ENCODE measurements at places on chromosomes 2 and 18.

- no peak for DNase-seq
These were observed 63.2 kb upstream of the TPO start for GRCh38 chr2:1350111-1350510.

DNA sequence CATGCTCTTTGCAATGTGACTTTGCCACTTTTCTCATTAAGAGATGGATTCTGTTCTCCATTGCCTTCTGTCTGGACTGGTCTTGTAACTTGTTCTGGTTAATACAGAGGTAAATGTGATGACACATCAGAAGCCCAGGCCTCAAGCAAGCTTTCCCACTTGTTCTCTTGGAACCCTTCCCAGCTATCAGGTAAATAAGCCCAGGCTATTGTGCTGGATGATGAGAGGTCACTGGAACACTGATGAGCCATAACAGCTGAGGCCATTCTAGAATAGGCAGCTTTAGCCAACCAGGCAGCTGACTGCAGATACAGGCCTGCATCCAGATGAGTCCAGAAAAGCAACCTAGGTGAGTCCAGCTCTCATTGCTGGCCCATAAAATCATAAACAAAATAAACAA is 1007.0 kb upstream of the ACVR2A start:
- DNase-seq, result no peak

- DNase-seq, result no peak
These were observed 202.6 kb downstream of the TGIF1 start for GRCh38 chr18:3652380-3653262.

GRCh38 chr2:190050001-190050400 is 12.5 kb downstream of the MSTN start:
- DNase-seq, result no peak

- DNase-seq, result no peak
These were observed 101.2 kb downstream of the UBR3 start for GRCh38 chr2:169928463-169928864.

DNA sequence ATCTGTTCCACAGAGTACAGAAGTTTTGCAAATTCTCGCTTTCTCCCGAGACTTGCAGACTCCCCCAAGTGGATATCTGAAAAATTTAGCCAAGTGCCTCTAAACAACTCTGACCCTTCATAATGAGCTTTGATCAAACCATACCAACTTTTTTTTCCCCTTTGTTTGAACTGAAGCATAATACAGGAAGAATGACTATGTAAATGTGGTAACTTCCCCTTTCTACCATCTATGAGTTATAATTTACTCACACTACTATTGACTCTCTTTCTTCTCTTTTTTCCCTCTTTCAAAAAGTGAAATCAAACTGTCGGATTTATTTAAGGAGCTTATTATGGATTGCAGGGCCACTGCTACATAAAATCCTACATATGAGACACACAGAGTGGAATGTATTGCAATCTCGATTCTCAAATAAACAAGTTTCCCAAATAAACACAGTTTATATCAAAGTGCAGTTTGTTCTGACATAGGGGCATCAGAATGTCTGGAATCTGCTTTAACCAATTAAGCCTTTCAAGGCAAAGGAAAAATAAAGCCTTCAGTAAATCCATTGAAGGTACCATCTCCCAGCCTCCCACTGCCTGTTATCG is 1.4 kb upstream of the ZNF804A start:
- DNase-seq, result no peak

- DNase-seq, result no peak
These were observed 31.5 kb downstream of the LYPD1 start for GRCh38 chr2:132638313-132639040.

DNA sequence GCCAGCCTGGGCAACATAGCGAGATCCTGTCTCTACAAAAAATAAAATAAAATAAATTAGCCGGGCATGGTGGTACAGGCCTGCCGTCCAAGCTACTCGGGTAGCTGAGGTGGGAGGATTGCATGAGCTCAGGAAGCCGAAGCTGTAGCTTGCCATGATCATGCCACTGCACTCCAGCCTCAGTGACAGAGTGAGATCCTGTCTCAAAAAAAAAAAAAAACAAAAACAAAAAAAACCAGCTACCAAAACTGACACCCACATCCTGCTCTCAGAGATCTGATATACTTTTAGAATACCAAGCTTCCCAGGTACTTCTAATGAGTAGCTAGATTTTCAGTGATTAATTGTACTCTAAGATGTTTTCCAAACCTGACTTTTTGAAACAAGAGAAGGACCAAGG is 74.0 kb downstream of the TTC27 start:
- DNase-seq, result no peak

DNA sequence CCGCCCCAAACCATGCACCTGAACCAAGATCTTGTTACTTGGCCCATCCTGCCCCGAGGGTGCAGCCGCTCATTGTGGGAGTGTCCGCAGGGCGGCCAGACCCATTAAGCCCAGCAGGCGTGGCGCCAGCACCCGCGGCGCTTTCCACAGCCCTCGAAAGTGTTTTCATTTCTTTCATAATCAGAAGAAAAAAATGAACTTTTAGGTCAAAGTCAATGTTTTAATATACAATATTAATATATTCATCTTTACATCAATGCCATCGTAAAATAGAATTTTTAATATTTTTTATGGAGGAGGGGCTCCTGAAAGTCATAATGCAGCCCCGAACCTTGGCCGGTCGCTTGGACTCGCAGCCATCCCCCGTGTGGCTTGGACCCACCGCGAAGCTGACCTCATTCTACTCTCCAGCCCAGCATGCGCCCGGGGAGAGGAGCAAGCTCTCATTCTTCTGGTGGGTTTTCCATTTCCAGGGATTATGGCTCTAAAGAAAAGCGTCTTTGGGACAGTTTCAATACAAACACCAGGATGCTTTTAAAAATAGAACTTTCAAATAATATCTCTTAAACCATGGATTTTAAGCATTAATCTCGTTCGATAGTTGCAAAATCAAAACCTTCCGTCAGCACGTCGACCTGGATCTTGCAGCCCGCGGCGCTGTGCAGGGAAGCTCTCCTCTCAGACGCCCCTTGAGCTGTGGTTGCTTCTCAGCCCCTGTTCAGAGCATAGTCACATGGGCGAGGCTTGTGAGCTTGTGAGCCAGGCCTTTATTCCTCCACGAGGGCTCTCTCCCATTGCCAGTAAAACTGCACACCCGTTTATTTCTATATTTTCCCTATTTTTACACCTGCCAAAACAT is 17.2 kb upstream of the ASB1 start:
- no peak for DNase-seq

DNA sequence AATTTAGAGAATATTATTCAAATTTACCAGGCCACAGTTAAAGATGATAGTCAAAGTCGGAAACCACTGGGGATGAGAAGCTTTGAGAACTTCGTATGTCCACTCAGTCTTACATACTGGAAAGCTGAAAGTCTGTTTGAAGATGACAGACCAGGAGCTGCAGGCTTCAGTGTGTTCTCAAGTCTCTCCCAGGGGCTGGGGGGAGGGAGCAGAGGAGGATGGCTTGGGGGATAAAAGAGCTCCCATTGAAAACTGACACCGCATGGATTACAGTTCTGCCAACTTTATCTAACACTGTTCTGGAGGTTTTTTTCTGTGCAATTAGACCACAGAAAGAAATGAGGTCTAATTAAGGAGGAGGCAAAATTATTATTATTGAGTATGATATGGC is 170.5 kb upstream of the ALKAL2 start:
- DNase-seq, result no peak

DNA sequence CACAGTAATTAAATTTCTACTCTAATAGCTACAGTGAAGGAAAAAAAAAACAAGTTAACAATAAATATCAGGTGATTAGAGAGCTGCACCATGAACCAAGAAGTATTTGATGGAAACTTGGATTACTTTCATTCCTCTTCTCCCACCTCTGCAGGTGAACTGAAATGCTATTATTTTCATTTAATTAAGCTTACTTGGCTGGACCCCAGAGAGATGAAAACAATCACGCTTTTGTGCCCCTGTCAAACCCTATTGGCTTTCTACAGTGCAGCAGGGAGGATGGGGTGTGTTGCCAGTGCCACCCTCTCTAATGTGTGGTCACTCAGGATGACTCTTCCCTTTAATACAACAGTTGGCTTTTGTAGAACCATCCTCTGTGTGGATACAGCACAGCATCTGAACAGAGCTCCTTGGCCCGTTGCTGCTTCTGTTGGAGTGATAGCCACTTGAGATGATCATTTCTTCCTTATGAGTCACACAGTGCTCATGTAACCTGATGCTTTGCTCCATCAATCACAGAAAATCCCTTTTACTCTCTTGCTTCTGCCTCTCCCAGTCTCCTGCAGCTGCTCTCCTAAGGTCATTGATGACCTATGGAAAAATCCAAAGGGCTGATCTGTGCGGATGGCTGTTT is 5.5 kb upstream of the ARL4C start:
- no peak for DNase-seq

GRCh38 chr2:127670055-127670956 is 5.0 kb downstream of the LIMS2 start:
- no peak for DNase-seq

- no peak for DNase-seq
These were observed 1.6 kb downstream of the WDR7 start for GRCh38 chr18:56652802-56653201.

DNA sequence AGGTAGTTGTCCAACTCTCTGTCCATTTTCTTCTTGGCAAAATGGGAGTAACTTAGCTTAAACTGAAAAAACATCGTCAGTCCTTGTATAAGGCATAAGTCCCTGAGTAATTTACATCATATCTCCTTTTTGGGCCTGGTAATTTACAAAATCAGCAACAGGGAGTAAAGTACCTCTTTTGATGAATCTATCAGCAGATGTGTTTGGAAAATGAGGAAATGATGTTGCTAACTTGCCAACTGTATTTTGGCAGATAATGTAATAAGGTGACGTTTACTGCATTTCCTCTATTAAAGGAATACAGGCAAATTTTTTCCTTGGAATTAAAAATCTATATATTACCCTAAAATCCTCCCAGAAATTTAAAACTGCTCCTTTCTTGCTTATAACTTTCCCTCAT is 29.2 kb downstream of the ANKRD44 start:
- DNase-seq, result no peak

GRCh38 chr18:56902653-56903052 is 244.2 kb upstream of the BOD1L2 start:
- no peak for DNase-seq

GRCh38 chr18:6881034-6881820 is 151.7 kb downstream of the ARHGAP28 start:
- no peak for DNase-seq

DNA sequence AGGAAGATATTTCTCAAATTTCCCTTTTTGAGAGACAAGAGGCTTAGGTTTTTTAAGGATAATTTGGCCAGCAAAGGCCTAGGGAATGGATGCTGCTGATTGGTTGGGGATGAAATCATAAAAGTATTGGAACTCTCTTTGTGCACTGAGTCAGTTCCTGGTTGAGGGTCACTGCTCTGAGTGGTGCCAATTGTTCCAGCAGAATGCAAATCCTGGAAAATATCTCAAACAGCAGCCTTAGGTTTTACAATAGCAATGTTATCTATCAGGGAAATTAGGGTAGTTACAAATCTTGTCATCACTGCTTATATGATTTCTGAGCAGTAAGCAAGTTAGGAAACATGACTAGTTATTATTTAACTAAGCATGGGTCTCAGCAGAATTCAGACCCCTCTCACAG is 96.2 kb downstream of the RAD51AP2 start:
- no peak for DNase-seq

DNA sequence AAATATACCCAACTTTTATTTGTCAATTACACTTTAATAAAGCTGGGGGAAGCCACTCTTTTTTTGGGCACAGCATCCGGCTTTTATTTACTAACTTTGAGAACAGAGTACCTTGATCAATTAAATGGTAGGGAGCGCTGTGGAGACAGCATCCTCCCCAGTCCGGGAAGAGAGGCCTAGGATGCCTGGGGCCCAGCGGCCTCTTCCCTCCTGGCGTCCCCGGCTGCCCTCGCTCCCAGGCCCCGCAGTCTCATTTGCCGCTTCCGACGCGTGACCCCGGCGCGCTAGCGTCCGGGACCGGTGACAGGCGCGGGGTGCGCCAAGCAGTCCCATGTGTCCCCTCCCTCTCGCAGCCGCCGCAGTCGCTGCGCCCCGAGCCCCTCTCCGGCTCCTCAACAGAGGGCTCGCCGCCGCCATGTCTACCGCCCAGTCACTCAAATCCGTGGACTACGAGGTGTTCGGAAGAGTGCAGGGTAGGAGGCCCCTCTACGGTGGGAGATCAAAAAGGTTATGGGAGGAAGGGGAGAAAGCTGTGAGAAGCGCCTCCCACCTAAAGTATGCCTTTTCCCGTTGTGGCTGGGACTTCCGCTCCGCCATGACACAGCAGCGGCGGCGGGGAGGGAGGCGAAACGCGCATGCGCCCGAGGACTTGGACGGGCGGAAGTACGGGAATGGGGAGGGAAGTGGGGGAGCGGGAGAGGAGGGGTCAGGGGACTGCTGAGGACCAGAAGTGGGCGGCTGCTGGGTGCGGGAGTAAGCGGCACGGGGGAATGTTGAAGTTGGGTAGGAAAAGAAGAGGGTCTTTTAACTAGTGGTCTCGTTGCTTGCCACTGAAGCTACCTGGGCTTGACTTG is at the start of gene ACYP2:
Gene ACYP2 (plus strand): TSS at position 332 of the 854 bp plus-strand sequence.
- peak; percentile 68 for DNase-seq

- no peak for DNase-seq
These were observed 50.5 kb downstream of the XRCC5 start for GRCh38 chr2:216159646-216160045.

- DNase-seq, result no peak
These were observed 35.5 kb downstream of the HS6ST1 start for GRCh38 chr2:128282976-128283810.

DNA sequence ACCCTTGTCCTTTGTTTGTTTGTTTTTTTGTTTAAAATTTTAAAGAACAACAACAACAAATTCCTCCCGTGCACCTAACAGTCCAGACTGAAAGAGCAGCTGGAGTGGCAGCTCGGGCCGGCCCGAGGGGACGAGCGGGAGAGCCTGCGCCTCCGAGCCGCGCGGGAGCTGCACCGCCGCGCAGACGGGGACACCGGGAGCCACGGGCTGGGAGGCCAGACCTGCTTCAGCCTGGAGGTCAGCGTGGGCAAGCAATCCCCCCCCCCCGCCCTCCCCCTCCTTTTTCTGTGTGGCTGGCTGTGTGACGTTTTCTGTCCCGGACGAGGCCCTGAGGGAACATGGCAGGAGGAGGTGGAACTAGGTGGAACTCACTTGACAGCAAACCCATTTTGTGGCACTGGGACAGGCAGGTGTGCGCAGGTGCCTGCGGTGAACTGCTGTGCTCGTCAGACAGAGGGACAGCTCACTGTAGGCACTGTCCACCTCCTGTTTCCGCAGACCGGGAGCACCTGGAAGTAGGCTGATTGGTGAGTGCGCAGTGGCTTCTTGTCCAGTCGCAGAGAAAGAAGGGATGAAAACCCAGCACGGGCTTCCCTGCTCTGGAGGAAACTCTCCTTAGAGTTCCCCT is 80.6 kb downstream of the MTCL1 start:
- no peak for DNase-seq
